ENCODE measurements at places on chromosomes 16 and 17.

DNA sequence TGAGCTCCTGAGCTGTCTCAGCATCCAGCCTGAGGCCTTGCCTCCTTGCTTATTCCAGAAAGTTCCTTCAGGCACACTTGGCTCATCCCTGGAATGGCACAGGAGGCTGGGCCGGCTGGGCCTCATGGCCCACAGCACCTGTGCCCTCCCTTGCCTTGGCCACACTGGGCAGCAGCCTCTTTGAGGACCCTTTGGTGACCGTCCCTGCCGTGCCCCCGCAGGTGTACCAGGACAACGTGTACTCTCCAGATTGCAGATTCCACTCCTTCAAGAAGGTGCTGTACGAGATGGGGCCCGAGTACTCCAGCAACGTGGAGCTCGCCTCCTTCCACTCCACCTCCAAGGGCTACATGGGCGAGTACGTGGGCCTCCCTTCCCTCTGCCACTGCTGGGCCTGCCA, 34.2 kb downstream of the GPT2 start:
- no peak for DNase-seq

DNA sequence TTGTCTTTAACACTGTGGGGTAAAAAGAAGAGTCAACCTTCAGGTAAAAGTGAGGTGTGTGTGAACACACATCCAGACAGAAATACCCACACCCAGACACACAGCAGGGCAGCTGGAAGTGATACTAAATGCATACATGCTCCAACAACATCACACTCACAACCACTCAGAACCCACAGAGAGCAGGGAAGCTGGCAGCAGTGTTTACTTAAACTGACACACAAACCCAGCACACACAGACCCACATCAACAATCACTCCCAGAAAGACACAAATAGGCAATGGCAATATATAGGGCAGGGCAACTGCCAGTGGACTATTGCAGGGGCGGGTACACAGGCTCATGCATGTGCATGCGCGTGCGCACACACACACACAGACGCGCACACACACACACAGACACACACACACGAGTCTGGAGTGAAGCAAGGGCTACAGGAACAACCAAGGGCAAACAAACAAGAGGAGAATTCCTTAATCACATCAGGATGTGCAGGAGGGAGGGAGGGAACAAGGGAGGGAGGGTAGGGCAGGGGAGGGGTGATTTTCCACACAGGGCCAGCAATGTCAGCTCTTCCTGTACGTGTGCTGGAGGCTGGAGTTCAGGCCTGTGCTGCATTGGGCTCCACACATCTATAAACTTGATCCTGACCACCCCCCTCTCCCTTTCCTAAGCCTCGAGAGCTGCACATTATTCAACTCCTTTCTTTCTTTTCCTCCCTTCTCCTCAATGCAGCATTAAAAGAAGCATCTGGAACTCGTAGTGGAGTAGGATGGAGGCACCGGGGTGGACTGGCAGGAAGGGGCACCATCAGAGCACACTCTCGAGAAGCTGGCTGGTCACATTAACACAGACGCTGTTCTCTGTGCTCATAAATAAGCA, 30.1 kb downstream of the HIC1 start:
- no peak for DNase-seq

DNA sequence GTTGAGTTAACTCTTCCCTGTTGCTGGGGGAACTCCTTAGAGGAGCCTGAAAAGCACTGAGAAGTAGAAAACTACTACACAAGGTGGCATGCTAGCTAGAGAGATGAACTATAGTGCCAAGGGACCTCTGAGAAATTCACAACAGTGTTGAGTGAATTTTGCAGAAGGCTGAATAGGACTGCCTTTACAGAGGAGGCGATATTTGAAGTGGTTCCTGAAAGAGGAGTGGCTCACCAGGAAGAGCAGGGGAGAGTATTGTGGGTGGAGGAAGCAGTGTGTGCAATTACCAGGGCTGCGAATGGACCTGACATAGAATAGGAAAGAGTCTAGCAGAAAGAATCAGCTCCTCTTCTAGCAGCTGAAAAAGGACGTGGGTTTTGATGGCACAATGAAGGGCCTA, 66.4 kb downstream of the CDK5R1 start:
- no peak for DNase-seq

DNA sequence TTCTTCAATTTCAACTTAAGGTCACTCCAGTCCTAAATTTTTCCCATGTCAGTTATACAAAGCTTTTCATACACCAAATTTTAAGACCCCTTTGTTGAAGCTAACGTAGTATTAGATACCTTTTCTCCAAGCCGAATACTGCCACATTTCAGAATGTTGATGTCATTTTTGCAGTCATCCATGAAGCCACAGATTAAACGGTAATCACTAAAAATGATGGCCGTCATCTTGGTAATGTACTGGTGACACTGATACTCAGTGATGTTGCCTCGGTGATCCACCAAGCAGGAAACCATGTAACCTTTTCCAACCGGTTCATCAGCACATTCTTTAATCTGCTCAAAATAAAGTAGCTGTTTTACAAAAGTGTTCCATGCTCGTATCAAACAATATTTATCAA, 82.1 kb upstream of the CLEC18B start:
- DNase-seq: no peak

- DNase-seq: peak; percentile 42
Measured at GRCh38 chr16:4477966-4478365, 1.8 kb downstream of the HMOX2 start.

DNA sequence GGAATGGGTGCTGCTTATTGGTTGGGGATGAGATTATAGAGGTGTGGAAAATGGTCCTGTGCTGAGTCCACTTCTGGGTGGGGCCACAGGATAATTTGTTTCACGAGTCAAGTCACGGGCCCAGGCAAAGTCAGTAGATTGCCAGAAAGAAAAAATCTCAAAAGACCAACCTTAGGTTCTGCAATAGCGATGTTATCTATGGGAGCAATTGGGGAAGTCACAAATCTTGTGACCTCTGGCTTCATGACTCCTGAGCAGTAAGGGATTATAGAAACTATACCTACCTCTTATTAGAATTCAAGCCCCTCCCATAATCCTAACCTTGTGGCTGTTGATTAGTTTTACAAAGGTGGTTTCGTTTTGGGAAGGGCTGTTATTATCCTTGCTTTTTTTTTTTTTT, 31.4 kb downstream of the WWP2 start:
- no peak for DNase-seq

DNA sequence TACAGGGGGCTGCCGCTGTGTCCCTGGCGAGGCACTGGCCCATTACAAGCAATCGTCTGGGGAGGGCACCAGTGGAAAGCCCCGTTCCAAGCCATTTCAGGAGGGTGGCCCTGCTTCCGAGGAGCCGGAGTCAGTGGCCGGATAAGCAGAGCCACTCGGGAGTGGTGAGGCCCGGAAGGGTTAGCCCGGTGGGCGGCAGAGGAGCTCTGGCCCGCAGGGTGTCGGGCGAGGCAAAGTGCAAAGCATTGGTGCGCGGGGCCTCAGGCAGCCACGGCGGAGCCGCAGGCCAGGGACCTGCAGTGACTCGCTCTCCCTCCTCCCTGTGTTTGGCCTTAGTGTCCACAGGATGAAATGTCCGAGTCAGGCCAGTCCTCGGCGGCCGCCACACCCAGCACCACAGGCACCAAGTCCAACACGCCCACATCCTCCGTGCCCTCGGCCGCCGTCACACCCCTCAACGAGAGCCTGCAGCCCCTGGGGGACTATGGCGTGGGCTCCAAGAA, 24.6 kb downstream of the NME3 start:
- DNase-seq: no peak

DNA sequence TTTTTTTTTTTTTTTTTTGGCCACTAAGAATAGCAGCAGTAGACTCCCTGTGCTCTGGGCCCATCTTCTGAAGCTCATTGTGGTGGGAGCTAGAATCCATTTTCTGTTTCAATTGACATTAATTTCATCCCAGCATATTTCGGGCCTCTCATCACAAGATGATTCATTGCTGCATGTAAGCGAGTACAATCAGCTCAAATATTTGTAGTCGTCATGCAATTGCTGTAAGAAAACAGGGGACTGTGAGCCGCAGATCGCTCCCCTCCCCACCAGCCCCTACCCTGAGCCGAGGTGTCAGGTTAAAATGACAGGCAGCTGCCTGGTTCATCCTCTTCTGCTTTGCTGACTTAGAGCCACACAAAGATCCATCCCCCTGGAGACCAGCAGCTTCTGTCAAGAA, 358.8 kb upstream of the CDH5 start:
- no peak for DNase-seq

DNA sequence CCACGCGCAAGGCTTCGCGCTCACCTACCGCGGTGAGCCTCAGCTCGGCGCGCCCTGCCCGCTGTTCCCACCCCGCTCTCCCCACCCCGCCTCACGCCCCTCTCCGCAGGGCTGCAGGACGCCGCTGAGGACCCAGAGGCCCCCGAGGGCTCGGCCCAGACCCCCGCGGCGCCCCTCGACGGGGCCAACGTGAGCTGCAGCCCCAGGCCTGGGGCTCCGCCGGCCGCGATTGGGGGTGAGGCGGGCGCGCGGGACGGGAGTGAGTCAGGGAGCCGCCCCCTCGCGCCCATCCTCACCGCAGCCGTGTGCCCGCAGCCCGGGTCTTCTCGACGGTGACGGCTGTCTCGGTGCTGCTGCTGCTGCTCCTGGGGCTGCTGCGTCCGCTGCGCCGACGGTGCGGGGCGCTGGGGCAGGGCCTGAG, 1.9 kb upstream of the PAQR4 start:
- DNase-seq: no peak

DNA sequence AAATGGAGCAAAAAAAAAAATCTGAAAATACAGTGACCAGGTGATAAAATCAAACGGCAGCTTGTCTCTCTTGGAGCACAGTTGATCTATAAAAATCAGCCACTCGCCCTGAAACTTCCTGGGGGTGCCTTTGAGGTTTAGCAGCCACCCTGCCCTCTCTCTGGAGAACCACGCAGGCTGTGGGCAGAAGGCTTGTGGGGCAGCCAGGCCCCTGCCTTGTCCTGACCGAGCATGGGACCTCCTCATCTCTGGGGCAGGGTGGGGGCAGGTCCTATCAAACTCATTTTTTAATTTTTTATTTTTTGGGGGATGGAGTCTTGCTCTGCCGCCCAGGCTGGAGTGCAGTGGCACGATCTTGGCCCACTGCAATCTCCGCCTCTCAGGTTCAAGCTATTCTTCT, 5.0 kb downstream of the TMEM238L start:
- no peak for DNase-seq

GRCh38 chr16:938752-939151, 32.0 kb downstream of the LMF1 start:
- DNase-seq: no peak

GRCh38 chr17:13593757-13594156, 8.0 kb downstream of the HS3ST3A1 start:
- DNase-seq: no peak

DNA sequence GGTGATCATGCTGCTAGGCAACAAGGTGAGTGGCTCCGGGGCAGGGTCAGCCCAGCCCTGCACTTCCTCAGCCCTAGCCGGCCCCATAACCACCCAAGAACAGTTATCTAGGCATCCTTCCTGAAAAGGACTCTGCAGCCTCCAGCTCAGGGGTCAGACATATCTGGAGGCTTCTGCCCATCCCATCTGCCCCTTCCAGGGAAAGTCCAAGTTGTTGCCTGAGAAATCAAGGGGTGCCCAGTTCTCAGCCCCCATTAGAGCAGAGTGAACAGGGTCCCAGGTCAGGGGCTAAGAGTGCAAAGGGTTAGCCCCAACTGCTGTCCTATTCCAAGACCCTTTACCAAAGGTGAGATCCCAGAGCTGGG, 4.1 kb upstream of the NHERF1 start:
- no peak for DNase-seq

GRCh38 chr17:57995076-57995956, 7.3 kb upstream of the VEZF1 start:
- peak; percentile 64 for DNase-seq

GRCh38 chr17:43351691-43352090, 47.1 kb upstream of the ARL4D start:
- DNase-seq: no peak

DNA sequence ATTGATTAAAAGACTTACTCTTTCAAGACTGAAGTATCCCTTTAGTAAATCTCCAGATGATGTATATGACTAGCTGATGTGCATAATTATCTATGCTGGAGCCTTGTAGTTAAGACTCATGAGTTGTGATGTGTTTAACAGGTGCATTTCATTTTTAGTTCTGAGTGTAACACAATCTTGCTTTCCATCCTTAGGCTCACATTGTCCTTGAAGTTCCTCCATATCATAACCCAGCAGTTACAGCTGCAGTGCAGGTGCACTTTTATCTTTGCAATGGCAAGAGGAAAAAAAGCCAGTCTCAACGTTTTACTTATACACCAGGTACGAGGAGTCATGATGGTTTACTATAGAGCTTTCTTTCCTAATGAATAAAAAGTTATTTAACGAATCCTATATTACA, 52.9 kb downstream of the ESRP2 start:
- DNase-seq: no peak

DNA sequence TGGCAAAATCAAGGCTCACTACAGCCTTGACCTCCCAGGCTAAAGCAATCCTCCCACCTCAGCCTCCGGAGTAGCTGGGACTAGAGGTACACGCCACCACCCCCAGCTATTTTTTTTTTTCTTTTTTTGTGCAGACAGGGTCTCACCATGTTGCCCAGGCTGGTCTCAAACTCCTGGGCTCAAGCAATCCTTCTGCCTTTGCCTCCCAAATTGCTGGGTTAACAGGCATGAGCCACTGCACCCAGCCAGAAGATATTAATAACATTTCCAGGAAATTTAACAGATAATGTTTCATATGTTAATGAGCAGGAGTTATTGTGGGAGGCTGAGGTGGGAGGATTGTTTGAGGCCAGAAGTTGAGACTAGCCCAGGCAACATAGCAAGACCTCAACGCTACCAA, 8.4 kb upstream of the SPG7 start:
- no peak for DNase-seq

DNA sequence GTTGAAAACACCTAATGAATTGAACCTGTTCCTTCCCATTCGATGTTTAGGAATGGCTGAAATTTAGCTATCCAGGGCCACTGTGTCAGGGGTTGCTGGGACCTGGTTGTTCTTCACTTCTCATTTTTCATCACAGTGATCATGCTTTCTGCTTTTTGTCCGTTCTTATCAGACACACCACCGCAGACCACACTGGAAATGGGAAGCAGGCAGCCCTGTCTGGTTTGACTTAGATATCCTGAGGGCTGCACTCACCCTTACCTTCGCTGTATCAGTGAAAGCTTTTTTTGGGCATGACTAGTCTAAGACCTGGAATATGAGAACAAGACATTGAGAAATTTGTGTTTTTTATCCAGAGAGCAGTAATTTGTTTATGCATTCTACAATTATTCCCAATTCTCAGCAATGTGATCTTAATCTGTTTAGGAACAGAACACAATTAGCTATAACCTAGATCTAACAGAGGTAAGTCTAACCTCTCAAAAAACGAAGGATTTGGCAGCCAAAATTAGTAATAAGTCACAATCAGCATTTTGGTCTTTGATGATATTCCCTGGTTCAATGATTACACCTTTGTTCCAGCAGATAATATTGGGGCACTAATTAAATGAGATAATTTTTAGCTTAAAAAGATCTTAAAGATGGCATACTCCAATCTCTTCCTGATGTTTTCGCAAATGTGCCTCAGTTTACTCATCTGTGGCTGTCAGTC, 126.0 kb upstream of the GOT2 start:
- no peak for DNase-seq

DNA sequence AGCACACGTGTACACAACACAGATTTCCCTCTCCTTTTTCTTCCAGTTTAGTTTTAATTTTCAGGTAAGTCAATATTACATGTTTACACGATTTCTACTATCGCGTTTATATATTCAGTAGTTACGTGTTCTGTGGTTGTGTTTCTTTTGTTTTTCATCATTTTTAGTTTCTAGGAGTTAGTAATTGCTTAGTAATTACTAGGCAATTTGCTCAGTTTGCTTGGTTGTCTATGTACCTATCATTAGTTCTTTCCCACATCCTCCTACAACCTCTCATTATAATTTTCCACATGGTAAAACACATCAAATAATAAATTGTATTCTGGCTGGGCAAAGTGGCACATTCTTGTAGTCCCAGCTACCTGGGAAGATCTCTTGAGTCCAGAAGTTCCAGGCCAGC, 24.6 kb upstream of the GUCY2D start:
- no peak for DNase-seq
